ENCODE measurements at places on chromosomes 12 and 14.

DNA sequence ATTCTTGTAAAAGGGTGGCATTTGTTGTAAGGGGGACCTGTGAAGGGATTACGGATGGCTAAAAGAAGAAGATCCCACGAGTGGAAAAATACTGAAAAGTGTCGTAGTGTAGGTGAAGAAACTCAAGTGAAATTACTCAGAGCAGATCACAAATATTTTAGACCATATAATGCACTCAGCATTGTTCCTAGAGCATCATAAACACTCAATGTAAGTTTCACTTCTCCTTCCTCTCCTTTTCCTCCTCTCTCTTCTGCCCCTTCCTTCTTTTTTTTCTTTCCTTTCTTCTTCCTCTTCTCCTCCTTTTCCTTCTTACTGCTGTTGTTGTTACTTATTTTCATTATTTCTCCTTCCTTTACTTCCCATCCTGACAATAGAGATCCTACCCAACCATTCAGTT, 445.6 kb downstream of the ADAMTS20 start:
- DNase-seq, result no peak

- no peak for DNase-seq
Observed at GRCh38 chr12:89033062-89033461, 319.2 kb downstream of the DUSP6 start.

GRCh38 chr12:66552716-66553115, 126.2 kb downstream of the GRIP1 start:
- DNase-seq, result no peak

DNA sequence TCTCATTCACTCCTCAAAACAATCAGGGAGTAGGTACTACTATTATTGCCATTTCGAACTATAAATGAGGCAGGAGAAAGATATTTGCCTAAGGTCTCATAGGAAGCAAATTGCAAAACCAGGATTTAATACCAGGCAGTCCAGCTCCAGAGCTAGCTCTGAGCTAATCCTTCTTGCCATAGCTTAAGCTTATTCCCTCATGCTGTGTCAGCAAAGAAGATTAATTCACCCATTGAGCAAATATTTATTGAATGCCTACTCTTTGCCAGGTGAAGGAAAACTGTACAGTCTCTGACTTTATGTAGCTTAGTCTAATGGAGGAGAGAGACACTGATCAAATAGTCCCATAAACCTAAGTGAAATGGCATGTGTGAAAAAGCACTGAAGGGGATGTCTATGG, 19.5 kb downstream of the KCNA5 start:
- DNase-seq, result no peak

GRCh38 chr14:91402771-91403600, 14.6 kb downstream of the CCDC88C start:
- no peak for DNase-seq
